Activated CD4-positive, alpha-beta T cell treated with anti-CD3 and anti-CD28 coated beads, Interleukin-2, amount 50 U/mL, for 24 hours (primary cell): ENCODE measurements at places on chromosomes 5 and 9.

DNA sequence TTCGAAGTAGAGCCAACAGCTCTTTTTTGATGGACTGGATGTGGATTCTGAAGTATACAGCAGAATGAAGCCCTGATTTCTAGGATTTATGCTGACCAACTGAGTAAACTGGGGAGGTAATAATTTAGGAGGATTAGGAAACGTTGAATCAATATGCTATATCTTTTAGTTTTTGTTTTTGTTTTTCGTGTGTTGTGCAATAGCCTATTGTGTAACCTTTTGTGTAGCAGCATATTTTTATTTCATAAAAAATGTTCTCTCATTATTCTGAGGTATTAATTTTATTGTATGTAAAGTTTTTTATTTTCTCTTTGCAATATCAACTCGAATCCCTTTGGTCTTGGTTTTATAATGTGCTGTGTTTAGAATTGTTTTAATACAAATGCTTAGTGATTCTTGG lies 902.3 kb downstream of the EFNA5 start:
- DNase-seq = no peak

- DNase-seq = no peak
These were observed 243.9 kb upstream of the SLC30A5 start for GRCh38 chr5:68849906-68850305.

- DNase-seq = no peak
These were observed 257.1 kb downstream of the MCTP1 start for GRCh38 chr5:95027775-95028174.

GRCh38 chr5:1867114-1867814 lies 15.5 kb downstream of the IRX4 start:
- DNase-seq = no peak

DNA sequence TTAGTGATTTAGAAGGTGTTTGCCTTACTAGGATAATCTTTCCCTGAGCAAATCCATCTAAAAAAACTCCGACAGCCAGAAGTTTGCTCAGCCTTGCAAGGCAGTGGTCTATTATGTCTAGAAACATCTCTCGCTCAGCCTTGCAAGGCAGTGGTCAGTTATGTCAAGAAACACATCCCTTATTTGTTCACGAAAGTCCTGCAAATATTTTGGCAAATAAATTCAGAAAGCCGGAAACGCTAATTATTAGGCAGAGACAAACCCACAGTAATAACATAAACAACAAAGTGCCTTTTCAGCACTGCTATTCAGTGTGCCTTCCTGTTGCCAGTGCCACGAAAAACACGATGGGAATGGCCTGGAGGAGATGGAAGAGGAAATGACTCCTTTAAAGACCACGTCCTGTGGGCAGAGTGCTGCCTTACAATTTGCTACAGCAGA lies 184.5 kb downstream of the GNAQ start:
- DNase-seq = no peak

DNA sequence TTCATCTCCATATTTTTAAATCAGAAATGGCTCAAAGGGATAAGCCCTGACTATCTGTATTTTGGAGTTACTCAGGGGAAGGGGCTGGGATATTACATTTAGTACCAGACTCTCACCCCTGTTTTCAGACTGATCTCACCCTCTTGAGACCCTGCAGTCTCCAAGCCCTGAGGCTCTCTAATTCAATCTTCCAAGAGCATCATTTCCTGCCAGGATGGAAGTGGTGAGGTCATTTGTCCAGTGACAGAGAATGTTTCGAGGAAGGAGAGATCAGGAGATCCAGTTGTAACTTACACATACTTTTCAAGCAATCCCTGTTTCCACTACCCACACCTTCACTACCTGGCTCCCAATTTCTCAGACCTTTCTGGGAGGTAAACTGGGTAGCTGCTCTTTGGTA lies 295.5 kb upstream of the EFNA5 start:
- DNase-seq = no peak

GRCh38 chr5:96546120-96546519 lies 113.1 kb upstream of the PCSK1 start:
- DNase-seq = no peak

DNA sequence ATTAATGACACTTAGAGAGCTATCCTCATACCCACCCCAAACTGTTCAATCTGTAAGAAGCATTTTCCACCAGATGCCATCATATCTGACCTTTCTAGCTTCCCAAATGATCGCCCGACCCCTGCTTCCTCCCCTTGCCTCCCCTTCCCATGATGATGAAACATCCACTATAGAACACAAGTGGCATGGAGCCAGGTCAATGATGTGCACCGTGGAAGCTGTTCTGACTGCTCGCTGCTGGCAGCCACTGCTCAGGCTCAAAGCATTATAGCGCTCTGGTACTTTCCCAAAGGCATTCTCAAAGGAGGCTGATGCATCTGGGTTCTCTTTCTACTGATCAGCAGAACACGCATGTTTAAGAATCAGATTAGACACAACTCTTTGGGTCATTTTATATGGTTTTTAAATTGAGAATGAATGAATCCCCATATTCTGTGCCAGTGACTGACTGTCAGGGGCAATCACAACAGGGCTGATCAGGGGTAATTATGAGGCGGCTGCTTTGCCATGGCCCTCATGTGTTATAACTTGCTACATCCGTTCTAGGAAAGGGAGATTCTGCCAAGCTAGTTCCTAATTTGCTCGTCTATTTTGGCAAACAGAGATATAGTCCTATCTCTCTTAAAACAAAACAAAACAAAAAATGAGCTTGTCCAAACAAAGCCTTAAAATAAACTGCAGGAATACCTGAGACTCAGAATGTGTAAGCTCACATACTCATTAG lies 343.7 kb downstream of the ENC1 start:
- no peak for DNase-seq

DNA sequence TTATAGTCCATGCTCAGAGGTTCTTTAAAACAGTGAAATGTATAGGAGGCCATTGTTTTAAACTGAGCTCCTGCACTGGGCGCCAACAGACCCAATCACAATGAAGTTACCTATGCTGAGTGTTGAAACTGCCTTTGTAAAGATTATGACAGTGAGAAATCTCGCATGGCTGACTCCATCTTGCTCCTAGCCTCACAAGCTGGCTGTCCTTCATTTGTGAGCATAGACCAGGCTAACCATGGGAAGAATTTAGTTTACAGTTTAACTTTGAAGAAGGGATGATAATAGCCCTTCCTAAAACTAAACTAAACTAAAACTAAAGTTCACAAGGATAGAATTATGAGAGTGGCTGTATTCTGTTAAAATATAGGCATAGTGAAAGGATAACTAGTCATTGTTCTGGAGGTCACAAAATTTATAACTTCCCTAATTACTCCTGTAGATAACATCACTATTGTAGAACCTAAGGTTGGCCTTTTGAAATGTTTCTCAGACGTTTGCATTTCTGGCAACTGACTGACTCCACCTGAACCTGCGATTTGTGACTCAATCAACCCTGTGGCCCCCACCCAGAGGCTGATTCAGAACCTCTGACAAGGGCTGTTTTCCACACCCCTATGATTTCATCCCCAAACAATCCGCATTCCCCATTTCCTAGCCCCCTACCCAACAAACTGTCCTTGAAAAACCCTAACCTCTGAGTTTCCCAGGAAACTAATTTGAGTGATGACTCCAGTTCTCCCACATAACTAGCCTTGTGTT lies 59.1 kb downstream of the HMHB1 start:
- no peak for DNase-seq
